ENCODE measurements at places on chromosomes 5 and 9. TPM values are rescaled to one million over a fixed set of nuclear protein-coding genes. Genes with fewer than 3 reads are reported as not detected.

GRCh38 chr5:1509346-1510085 lies 14.2 kb downstream of the LPCAT1 start:
- DNase-seq, result no peak

Gene PPIC
- 22.3 TPM for total RNA-seq

Gene KIF12
- not detected for total RNA-seq

Gene C9orf50
- total RNA-seq, result not detected

Gene C5orf52
- not detected for total RNA-seq

DNA sequence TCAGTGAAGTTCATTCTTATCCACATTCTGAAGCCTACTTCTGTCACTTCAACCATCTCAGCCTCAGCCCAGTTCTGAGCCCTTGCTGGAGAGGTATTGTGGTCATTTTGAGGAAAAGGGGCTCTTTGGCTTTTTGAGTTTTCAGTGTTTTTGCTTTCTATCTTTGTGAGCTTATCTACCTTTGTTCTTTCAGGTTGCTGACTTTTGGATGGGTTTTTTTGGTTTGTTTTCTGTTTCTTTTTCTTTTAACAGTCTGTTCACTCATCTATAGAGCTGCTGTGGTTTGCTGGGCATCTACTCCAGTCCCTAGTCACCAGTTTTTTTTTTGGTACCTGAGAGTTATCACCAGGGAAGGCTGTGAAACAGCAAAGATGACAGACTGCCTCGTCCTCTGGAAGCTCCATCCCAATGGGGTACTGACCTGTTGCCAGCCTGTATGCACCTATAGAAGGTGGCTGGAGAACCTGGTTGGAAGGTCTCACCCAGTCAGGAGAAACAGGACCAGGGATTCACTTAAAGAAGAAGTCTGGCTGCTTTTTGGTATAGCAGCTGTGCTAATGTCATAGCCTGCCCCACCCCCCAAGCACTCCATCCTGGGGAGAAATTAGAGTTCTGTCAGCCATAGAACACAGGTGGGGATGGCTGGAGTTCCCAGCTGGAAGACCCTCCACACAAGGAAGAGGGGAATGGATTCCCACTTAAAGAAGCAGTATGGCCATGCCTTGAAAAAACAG lies 138.6 kb upstream of the TSLP start:
- no peak for DNase-seq

Gene PDCD1LG2
- 1.4 TPM for total RNA-seq

- peak; percentile 77 for DNase-seq
These were observed 98.3 kb upstream of the BOD1 start for GRCh38 chr5:173714551-173715428.

Gene OBP2B
- not detected for total RNA-seq

DNA sequence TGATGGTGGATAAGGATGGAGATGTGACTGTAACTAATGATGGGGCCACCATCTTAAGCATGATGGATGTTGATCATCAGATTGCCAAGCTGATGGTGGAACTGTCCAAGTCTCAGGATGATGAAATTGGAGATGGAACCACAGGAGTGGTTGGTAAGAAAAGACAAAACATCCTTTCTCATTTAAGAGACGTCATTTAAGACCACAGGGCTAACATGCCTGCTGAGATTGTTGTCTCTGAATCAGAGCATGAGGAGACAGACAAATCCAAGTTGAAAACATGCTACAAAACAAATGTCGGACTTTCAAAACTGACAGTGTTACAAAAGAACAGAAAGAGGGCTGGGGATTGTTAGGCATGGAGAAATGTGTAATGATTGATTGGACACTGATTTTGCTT lies 4.6 kb downstream of the CCT5 start:
- DNase-seq, result no peak

GRCh38 chr5:138989720-138990119 lies 114.6 kb upstream of the LRRTM2 start:
- DNase-seq, result no peak

- DNase-seq, result no peak
These were observed 193.9 kb downstream of the ADCY2 start for GRCh38 chr5:7589800-7590199.

Measured in PC-9 (cell line).